Heart right ventricle (tissue), 16 donors: ENCODE measurements at places on chromosomes 11 and 22. TPM values are rescaled to one million over a fixed set of nuclear protein-coding genes. Genes with fewer than 3 reads are reported as not detected.

DNA sequence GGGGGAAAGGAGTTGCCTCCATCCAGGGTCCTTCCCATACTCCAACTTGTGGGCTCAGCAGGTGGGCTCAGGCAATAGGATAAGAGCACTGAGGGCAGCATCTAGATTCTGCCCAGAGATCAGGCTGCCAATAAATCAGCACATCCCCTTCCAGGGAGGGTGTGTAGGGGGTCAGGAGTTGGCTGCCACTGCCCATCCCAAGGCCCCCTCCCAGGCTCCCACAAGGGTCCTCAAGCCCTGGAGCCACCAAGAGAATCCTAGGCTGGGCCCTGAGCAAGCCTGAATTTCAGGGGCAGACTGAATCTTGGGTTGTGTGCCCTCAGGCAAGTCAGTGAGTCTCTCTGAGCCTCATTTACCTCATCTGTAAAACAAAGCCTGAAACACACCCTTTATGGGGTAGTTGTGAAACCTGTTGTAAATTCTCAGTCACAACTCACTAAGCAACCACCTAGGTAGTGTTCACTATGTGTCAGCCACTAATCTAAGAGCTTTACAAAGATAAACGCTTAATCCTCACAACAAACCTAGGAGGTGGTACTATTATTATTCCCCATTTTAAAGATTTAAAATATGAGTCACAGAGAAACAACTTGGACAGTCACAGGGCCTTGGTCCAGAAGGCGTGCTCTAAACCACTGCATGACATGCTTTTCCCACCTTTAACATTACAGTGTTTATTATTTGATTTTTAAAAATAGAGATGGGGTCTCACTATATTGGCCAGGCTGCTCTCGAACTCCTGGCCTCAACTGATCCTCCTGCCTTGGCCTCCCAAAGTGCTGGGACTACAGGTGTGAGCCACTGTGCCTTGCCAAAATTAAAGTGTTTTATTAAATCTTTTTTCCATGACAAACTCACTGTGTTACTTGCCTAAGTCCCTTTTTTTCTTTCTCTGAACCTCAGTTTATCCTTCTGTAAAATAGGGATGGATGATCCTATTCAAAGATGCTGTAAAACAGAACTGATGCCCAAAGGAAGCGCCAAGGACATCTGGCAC lies 36.2 kb downstream of the LMO1 start:
- DNase-seq: no peak

GRCh38 chr11:2262301-2263070 lies 7.9 kb downstream of the ASCL2 start:
- no peak for DNase-seq

DNA sequence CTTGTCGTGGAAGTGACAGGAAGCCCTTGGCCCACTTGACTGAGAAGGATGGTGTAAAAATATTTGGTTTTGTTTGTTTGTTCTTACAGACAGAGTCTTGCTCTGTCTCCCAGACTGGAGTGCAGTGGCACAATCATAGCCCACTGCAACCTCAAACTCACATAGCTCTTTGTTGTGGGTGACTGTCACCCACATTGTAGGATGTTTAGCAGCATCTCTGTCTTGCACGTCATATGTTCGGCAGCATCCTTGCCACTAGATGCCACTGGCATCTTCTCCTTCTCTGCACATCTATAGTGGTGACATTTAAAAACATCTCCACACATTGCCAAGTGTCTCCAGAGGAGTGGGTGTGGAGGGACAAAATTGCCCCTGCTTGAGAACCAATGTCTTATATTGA lies 56.8 kb downstream of the PRR5L start:
- no peak for DNase-seq

DNA sequence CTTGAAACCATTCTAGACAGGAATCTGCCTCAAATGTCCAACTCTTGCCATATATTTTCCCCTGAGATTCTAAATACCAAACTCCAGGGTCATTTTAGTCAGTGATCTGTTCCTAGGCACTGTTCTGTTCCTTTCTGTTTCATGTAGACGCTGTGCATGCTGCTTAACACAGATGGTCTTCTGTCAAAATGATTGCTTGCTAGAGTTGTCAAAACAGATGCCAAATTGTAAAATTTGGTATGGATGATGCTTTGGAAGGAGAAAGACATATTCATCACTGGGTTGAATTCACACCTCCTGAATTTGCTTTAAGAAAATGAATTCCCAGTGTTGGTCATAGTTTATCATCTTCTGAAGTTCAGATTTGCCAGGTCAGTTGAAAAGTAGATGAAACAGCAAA lies 425.9 kb downstream of the ETS1 start:
- no peak for DNase-seq

- peak; percentile 40 for DNase-seq
These were observed 33.1 kb upstream of the POLD3 start for GRCh38 chr11:74559110-74559933.

DNA sequence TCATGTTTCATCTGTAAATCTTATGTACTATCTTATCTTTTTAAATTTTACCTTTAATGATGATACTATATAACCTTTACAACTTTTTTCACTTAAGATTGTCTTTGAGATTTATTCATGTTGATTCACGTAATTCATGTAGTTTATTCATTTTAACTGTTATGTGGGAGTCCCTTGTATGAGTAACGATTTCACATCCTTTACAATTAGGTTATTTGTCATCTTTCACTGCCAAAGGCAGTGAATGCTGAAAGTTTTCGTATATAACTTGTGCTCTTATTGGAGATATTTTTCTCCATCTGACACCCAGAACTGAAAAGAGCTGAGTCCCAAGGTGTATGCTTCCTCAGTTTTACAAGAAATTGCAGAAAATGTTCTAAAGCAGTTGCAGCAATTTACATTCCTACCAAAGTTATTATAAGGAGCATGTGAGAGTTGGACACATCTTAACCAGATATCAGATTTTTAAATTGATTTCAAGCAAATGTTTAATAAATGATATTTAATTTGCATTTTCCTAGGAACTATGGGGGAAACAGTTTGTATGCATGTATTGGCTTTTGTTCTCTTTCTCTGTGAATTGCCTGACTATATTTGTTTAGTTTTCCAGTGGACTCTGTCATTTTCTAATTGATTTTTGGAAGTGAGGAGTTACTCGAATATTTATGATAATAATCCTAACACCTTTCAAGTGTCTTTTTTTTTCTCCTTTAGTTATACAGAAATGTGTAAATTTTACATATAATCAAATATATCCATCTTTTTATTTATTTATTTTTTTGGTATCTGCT lies 6.4 kb downstream of the ARL14EP start:
- no peak for DNase-seq

DNA sequence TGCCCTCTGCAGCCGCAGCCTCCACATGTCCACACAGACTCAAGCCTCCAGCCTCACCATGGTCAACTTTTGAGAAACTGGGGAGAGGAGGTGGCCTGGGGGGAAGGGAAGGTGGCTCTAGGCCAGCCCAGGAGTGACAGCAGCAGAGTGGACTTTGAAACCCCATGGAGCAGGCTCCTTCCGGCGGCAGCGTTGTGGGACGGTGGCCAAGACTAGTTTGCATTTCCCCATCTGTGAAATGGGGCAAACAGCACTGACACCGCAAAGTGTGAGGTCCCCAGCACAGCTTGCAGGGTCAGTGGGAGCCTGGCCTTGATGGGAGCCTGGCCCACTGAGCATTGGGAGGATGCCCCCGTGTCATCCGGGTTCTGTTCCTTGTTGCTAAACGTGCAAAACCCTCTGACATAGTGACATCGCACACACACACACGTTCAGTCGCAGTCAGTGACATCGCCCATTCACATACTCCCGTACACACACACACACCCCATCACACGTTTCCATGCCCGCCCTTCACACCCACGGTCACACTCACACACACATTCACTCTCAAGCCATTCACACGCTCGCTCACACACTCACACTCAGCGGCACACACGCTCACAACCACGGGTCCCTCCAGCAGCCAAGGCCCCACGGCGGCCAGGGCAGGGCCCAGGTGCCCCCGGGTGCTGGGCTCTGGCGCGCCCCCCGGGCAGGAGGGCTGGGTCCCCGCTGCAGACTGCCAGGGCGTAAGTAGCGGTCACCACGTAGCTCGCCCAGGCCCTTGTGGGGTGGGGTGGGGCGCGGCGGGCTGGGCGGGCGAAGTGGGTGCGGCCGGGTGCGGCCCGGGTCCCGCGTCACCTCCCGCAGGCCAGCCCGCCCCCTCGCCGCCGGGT lies 585 bp downstream of the CYB5R3 start:
- peak; percentile 72 for DNase-seq

DNA sequence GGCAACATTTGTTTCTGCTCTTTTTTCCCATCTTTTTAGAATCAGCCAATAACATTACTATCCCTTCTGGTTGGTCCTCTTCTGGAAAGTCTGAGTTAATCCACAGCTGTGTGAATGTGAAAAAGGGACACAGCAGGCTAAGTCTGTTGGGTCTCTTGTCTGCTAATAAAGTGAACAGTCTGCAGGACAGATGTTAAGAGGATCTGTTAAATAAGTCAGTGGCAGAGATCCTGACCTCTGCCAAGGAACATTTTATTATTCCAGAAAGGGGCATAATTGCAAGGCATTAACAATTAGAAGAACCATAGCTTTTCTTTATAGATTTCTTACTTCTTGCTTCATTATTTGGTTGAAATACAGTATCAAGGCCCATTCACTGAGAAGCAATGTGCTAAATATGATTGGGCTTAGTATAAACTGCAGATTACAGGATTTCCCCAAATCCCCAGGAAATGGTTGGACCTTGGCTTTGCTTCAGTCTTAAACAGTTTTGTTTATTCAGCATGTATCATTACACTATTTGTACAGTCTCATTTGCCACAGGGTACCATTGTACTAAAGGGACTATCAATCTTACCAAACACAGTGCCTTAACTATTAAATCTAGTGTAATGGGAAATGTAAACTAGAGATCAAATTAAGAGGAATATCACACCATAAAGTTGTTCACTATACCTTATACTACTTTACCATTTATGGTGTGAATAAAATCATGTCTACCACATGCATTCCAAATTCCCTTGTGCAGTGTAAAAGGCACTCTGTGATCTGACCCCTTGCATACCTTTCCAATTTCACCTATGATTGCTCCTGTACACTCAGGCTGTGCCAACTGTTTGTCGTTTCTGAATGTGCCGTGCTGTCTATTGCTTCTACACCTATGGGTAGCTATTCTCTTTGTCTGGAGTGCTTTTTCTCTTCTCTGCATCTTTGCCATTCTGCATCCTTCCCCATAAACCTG lies 274.0 kb downstream of the SOX6 start:
- peak; percentile 5 for DNase-seq

- DNase-seq: no peak
These were observed 42.0 kb upstream of the CXCR5 start for GRCh38 chr11:118841469-118842242.

- no peak for DNase-seq
These were observed 4.3 kb downstream of the APOL5 start for GRCh38 chr22:35721960-35722359.

DNA sequence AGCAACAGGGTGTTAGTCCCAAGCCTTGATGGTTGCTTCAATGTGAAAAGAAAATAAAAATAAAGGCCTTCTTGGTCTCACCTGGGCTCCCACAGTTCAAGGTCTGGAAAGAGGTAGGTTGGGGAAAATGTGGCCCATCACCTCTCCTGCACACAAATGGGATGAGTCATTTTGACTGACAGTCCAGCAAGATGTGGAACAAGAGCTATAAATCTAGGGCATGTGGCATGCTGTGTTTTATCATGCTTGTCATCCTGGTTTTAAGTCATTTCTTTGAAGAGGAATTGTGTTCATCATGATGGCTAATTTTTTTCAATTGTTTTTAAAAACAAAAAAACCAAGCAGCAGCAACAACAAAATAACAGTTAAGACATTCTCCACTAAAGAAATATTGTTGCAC lies 503.7 kb downstream of the NTM start:
- no peak for DNase-seq

DNA sequence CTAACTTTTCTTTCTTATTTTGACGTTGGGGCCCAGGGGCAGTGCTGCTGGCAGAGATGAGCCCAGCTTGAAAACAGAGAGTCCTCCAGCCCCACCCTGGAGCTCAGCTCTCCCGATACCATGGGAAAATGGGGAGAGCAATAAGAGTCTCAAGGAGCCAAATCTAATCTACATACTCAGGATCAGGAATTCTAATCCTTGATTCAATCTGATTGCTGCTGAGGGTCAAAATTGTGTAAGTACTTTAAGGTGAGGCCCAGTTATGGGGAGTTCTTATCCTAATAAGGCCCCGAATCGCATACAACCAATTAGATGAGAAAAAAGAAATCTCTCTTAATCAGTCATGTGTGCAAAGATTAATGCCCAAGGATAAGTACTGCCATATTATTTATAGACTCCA lies 202.9 kb downstream of the FAM76B start:
- DNase-seq: no peak

- DNase-seq: no peak
These were observed 2.2 kb downstream of the SLC35F2 start for GRCh38 chr11:107856180-107856980.

DNA sequence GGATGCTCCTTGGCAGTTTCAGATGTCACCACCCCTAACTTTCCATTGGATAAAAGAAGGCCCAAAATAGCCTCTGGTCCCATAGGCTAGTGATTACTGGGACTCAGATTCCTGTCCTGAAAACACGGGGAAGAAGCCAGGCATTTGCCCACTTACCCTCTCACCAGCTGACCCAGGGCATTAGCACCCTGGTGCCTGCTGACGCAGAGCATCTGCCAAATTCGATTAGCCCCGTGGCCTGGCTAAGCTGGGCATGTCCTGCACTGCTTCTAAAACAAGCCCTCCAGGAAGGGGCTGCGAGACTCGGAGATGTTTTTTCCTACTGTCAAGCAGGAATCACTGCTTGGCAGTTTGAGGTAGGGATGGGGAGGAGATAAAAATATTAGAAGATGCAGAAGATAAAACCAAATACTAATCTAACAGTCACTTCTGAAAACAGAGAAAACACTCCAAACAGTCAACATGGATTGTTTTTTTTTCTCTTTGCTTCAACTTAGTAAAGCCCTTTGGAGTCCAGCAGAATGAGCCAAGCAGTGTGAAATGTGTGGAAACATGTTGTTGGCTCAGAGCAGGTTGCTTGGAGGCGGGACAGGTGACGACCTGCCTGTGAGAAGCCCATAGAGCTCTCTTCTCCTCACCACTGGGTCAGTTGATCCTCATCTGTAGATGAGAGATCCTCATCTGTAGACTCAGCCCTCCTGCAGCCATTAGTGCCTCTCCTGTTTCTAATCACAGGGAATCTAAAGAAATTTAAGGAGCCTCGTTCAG lies 54.0 kb downstream of the BDNF start:
- peak; percentile 62 for DNase-seq

GRCh38 chr11:32919338-32919737 lies 26.7 kb downstream of the QSER1 start:
- DNase-seq: no peak

GRCh38 chr11:109298865-109299264 lies 123.1 kb upstream of the C11orf87 start:
- no peak for DNase-seq

GRCh38 chr11:65620666-65621065 lies 5.1 kb downstream of the PCNX3 start:
- no peak for DNase-seq

Gene CTTN
- total RNA-seq: 135 TPM

Gene TSGA10IP
- not detected for total RNA-seq

Gene SCGB2A2
- not detected for total RNA-seq

Gene SELENOH
- total RNA-seq: 99.0 TPM

Gene LGR4
- 22.7 TPM for total RNA-seq

Gene CSKMT
- 5.9 TPM for total RNA-seq

Gene TRIM29
- not detected for total RNA-seq

Gene SSTR3
- not detected for total RNA-seq

Gene PVALB
- total RNA-seq: not detected

Gene SLC22A6
- total RNA-seq: not detected

Gene CENPM
- 0.62 TPM for total RNA-seq

Gene SCO2
- total RNA-seq: 0.74 TPM
